AG10803 (cell line): ENCODE measurements at places on chromosomes 2 and 18.

DNA sequence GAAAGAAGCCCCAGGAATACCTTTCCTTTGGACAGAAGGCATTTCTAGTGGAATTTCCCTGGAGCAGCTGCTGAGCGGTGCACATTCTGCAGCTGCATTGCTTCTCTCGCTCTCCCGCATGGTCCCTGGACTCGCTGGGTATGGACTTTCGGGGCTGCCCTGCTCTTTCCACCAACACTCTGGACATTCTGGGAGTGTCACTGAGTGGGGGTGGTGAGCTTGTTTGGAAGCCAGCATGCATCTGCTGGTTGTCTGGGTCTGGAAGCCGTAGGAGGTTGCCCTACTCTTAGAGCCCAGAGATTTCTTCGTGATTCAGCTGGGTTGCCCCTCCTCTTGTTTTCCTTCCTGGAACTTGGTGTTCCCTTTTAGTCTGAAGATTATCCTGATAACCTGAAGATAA, 52.6 kb downstream of the TWIST2 start:
- DNase-seq, result no peak

DNA sequence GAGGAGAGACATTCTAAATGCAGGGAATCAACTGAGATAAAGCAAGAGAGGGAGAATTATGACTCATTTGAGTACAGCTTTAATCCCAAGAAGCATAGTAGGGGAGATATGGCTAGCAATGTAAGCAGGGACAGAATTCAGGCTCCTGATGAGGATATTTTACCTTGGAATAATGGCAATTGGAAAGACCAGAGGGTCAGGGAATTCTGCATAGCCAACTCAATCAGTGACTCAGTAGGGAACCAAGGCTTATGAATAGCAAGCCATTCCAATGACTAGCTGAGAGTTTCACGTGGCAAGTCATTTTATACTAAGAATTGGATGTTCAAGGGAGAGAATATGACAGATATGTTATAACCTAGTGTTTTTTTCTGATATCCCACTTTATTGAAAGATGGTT, 563.8 kb upstream of the NETO1 start:
- no peak for DNase-seq

- no peak for DNase-seq
Observed at GRCh38 chr2:201994973-201995638, 38.5 kb upstream of the FZD7 start.

- peak; percentile 61 for DNase-seq
Observed at GRCh38 chr2:42223855-42224268, 54.7 kb downstream of the EML4 start.

- DNase-seq, result no peak
Observed at GRCh38 chr2:4180631-4181030, 477.3 kb downstream of the DCDC2C start.

GRCh38 chr2:147051814-147052213, 793.0 kb upstream of the ACVR2A start:
- no peak for DNase-seq

- DNase-seq, result no peak
Observed at GRCh38 chr2:37337620-37338280, 6.7 kb upstream of the QPCT start.

DNA sequence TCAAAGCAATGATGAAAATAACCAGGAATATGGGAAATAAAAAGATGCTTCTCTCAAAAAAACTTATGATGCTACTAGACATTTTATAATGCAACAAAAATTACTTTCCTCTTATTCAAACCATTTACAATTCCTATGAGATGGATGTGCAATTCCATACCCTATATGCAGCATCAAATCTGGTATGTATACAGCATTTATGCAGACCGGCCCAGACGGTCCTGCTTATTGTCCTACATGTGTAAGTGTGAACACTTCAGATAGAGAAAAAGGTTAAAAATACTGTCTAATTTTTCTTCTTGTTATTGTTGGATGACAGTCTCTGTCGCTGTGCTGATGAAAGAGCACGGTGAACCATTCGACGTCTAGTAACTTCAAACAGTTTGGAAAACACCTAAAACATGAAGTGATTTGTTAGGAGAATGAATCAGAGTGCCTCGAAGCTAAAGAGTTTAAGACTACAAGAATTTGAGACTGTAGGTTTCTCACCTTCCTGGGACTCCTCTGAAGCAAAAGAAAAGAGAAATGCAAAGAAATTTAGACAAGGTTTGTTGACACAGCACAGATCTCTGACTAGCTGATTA, 80.8 kb downstream of the ATL2 start:
- no peak for DNase-seq

- DNase-seq, result no peak
Observed at GRCh38 chr2:31950946-31951562, 59.8 kb downstream of the MEMO1 start.

- no peak for DNase-seq
Observed at GRCh38 chr2:19288291-19288690, 70.1 kb downstream of the OSR1 start.

DNA sequence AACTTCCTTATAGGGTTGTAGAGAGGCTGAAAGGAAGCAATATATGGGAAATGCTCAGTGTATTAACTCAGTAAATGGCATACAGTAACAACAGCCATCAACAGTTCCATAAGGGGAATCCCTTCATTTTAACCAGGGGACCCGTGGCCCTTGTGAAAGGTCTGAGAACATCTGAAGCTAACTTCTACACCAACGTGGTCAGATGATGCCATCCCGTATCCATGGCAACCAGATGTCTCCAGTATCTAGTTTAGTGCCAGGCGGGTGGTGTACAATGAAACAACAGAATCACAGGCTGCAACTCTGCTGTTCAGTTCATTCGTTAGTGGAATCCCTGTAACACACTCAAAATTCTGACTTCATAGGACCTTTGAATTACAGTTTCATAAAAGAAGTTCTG, 162.3 kb downstream of the TGIF1 start:
- DNase-seq, result peak; percentile 55

DNA sequence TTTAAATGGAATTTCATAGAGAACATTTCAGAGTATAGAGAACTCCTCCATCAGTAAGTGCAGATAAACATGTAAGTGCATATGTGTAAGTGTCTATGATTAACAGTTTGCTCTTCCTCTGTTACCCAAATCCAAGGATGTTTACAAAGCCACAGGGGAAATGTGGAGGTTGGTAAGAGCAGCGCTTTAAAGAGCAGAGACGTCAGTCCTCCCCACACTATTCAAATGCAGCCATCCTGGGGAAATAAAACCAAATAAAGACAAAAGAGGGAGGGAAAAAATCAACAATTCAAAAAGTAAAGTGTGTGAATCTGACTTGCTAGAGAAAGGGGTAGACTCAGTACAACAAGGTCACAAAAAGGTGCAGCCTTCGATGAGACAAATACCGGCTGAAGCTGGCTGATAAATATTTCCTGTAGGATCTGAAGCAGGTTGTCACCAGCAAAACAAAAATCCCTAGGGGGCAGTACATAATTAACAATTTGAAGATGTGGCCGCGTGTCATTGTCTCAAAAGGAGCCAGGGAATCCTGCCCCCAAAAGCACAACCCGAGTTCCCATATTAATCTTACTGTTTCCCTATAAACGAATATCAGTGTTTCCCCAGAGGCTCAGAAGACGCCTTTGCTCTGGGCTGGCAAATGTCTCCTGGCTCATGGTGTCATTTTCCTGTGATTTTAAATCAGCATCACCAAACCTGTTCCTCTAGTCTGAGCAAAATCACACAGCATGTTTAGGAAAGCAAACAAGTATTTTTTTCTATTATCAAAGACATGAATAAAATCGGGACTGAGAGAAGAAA, 216.5 kb downstream of the CDCA7 start:
- peak; percentile 34 for DNase-seq

- no peak for DNase-seq
Observed at GRCh38 chr2:64819774-64820688, 166.3 kb upstream of the SERTAD2 start.

- no peak for DNase-seq
Observed at GRCh38 chr2:5911718-5912117, 219.5 kb downstream of the SOX11 start.

GRCh38 chr18:2417861-2418610, 153.3 kb downstream of the METTL4 start:
- no peak for DNase-seq

DNA sequence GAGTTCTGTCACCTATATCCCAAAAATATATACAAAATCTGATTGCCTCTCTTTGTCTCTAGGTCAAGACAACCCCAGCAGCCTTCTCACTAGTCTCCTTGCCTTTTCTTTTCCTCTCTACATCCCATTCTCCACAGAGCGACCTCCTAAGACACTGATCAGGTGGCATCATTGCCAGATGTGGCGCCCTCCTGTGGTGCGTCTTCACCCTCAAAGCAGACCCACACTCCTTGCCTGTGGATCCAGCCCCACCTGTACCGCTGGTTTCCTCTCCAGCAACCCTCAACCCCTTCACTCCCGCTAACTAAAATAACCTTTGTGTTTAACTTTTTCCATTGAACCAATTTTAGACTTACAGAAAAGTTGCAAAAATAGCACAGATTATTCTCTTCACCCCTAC, 273.3 kb downstream of the GLI2 start:
- DNase-seq, result no peak

GRCh38 chr18:48772457-48772856, 178.3 kb downstream of the SMAD7 start:
- DNase-seq, result no peak

- peak; percentile 67 for DNase-seq
Observed at GRCh38 chr2:74037379-74037860, 52.7 kb downstream of the TET3 start.

DNA sequence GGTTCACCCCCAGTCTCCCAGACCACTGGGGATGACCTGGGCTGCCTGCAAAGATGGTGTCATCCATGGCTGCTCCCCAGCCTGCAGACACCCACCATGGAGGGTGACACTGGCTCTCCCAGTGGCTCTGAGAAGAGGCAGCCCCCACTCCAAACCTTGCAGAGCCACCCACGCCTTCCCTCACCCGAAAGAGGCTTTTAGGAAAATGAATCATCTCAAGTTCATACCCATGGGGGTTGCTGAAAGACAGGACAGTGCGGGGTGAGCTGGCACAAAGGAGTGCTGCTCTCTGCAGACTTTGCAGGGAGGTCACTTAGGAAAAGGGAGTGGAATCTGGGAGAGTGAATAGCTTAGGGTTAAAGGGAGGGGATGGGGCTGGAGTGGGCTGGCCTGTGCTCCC, 36.4 kb downstream of the MPHOSPH10 start:
- peak; percentile 11 for DNase-seq

DNA sequence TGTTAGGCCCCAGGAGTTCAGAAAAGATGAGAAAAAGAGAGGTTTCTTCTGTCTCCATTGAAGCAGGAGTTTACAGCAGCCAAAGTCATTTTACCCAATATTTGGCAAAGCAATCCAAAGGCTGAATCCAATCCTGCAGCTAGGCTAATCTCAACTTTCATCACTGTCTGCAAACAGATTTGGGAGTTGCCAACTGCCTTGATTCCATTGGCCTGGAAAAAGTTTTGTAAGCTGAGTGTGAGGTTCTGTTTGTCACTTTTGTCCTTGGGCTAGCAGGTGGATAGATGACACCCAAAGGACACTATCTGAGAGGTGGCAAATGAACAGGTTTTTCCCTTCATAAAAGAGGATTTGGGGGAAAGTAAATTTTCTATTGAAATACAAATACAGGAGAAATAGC, 56.6 kb upstream of the SETBP1 start:
- no peak for DNase-seq

DNA sequence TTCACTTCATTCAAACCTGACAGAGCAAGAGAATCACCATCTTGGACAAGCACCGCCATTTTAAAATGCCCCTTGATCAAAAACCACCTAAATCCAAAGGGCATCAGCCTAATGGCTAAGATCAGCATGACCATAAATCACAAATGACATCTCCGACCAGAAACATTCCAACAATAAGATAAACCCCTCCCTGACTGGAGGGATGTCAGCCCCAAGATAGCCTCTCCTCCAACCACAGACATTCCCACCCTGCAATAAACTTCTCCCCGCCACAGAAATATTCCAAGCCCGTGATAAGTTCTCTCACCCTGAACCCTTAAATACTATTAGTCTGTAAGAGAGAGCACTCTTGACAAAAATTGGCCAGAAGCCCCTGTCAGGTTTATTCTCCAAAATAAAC, 21.6 kb upstream of the LYPD1 start:
- no peak for DNase-seq

- DNase-seq, result no peak
Observed at GRCh38 chr2:22885245-22885644, 499.7 kb upstream of the KLHL29 start.

- DNase-seq, result peak; percentile 63
Observed at GRCh38 chr2:71720283-71720560, 266.9 kb downstream of the DYSF start.

DNA sequence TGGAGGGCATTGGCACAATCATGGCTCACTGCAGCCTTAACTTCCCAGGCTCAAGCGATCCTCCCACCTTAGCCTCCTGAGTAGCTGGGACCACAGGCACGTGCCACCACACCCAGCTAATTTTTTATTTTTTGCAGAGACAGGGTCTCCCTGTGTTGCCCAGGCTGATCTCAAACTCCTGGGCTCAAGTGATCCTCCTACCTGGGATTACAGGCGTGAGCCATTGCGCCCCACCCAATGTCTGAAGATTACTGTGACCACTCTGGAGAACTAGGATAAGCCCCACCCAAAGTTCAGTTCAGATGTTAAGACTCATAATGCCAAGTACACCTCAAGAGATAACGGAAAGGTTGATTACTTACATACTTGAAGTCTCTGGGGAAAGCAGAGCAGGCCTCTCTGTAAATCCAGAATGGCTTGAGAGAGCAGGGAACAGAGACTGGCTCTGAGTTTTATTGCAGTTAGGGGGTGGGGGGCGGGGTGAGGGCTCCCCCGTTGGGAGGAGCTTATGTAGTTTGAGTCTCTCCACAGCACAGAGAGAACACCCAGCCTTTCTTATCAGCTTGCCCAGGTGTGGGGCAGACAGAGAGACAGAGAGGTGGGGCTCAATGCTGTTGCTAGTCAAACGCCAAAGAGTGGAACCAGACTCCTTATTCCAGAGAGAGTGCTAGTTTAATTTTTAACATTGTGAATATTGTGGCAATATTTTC, 26.5 kb upstream of the ERICH2 start:
- no peak for DNase-seq

DNA sequence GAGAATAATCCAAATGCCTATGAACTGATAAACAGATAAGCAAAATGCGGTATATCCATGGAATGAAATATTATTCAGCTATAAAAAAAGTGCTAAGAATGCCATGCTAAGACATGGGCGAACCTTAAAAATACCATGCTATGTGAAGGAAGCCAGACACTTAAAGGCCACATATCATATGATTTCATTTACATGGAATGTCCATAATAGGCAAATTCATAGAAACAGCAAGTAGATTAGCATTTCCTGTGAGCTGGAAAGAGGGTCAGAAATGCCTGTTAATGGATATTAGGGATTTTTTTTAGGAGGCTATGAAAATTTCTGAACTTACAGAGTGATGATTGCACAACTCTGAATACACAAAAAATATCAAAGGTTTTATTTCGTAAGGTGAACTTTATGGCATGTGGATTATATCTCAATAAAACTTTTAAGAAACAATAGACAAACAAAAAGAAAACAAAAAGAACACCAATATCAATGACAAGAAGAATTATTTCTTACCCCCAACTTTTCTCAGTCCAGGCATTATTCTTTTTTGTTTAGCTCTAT, 1207.7 kb downstream of the SUCLG1 start:
- DNase-seq, result no peak

- no peak for DNase-seq
Observed at GRCh38 chr18:35605686-35606417, 24.3 kb downstream of the GALNT1 start.

- no peak for DNase-seq
Observed at GRCh38 chr2:120283649-120284048, 31.0 kb downstream of the RALB start.

GRCh38 chr18:56913941-56914340, 232.9 kb upstream of the BOD1L2 start:
- DNase-seq, result no peak
